ENCODE measurements at places on chromosomes 4 and X.

DNA sequence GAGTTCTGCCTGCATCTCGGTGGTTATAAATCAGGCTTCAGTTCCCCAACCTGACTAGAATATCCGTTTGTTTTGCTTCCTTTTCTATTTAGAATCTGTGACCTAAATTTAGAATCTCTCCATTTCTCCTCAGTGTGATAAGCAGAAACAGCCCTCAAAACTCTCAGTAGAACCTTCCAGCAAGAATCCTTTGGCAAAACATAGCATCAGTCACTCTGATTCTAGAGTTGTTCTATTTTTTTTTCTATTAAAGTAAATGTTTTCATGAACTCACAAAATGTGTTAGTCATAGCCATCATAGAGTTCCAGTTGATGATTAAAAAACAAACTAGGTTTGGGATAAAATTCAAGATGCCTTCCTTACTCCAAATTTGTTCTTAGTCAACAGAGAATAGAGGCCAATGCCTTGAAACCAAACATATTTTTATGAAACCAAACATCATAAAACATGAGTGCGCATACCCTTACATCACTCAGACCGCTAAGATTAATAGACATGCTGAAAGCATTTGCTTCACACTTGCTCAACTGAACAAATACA is 13.2 kb upstream of the C1QTNF7 start:
- no peak for DNase-seq

DNA sequence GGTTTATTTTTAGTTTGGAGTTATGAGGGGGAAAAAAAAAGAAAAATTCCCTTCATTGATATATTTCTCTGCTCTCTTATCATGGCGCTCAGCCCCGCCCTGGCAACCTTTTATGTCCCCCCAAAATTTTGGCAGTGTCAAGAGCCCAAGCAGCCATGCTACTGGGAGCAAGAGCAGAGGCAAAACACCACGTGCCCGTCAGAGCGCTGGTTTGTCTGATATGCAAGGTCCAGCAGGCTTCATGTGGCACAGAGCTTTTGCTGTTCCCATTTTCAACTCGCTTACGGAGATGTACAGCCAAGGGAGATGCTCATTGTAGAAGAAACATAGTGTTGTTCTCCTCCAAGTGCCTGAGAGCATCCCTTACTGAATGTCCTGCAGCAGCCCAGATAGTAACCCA is 27.3 kb downstream of the SLITRK2 start:
- DNase-seq, result no peak

DNA sequence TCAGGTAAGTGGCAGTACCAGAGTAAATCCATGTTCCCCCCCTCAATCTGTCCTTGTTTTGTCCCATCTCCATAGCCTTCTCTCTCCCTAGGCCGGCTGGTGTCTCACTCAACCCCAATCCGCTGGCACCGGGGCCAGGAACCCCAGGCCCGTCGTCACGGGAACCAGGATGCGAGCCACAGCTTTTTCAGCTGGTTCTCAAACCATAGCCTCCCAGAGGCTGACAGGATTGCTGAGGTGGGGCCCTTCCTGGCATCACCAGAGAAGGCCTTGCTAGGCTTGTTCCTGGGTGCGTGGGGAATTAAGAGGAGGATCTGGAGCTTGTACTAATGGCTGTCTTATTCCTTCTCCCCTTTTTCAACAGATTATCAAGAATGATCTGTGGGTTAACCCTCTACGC is 2.7 kb downstream of the TSPYL2 start:
- DNase-seq, result no peak

DNA sequence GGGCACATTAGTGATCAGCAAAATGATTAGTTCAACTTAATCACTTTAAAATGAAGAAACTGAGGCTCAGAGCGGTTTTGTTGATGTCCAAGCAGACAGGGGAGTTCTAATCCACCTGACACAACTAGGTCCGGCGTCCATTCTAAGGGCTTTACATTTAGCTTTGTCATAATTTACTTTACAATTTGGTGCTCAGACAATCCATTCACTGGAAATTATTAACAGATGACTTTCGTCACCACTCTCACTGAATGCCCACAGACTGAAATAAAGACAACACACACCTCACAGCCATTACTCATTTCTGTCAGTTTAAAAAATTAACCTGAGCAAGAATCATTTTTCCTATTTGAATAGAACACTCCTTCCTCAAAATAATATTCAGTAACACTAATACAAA is 10.8 kb downstream of the NR3C2 start:
- no peak for DNase-seq

DNA sequence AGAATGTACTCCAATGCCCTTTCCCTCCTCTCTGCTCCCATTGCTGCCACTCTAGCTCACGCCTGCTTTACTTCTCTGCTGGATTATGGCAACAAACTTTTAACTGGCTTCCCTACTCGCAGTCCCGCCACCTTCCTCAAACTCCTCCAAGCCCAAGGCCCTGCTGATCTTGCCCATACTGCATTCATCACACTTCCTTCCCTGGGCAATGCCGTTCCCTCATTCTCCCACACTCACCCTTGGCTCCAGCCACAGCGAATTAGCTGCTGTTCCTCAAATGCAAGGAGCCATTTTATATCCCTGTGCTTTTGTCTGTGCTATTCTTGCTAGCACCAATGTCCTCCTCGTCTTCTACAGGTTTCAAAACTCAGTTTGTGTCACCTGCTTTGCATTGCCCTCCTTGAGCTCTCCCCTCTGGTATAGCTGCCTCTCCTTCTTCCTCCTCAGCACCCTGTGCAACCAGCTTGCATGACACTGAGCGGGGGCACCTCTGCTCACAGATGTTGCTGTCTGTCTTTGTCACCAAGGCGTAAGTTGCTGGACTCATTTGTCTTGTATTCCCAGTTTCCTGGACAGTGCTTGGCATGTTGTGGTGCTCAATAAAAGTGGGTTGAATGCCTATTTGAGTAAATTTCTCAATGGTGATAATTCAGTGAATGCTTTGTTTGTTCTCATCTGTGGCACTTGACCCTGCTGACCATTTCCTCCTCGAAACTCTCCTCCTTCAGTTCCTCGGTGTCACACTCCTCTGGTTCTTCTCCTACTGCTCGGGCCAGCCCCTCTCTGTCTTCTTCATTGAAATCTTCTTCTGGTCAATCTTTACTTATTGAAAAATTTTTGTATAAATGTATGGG is 22.4 kb upstream of the MGST2 start:
- no peak for DNase-seq

DNA sequence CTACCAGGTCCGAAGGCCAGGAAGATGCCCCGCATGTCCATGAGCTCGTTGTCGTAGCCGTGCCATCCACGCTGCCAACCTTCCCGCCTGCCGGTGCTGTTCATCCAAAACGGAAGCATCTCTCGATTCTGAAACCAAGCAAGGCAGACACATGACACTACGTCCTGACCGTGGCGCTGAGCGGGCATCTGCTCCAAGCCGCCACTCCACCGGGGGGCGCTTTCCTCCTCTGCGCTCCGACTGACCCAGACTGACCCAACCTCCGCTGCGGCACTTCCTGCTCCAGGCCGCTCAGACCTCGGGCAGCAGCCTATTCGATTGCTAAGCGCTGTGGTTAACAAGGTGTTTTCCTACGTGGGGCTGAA is 120.5 kb downstream of the ENPP6 start:
- DNase-seq, result no peak

GRCh38 chr4:97646997-97647396 is 496.3 kb downstream of the STPG2 start:
- DNase-seq, result no peak

DNA sequence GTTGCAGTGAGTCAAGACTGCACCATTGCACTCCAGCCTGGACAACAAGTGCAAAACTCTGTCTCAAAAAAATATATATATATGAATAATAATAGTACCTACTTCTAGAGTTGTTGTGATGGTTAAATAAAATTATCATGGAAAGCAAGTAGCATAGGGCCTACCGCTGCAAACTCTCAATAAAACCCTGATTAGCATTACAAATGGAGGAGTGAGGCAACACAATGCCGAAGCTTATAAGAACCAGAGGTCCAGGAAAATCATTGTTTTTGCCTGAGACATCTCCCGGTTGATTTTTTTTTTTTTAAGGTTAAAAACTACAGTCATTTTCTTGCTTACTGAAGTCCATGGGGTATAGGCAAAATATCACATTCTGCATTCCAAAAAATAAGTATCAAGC is 185.0 kb upstream of the GALNT7 start:
- DNase-seq, result no peak

- no peak for DNase-seq
These were observed 12.3 kb upstream of the IL21 start for GRCh38 chr4:122633211-122633610.

DNA sequence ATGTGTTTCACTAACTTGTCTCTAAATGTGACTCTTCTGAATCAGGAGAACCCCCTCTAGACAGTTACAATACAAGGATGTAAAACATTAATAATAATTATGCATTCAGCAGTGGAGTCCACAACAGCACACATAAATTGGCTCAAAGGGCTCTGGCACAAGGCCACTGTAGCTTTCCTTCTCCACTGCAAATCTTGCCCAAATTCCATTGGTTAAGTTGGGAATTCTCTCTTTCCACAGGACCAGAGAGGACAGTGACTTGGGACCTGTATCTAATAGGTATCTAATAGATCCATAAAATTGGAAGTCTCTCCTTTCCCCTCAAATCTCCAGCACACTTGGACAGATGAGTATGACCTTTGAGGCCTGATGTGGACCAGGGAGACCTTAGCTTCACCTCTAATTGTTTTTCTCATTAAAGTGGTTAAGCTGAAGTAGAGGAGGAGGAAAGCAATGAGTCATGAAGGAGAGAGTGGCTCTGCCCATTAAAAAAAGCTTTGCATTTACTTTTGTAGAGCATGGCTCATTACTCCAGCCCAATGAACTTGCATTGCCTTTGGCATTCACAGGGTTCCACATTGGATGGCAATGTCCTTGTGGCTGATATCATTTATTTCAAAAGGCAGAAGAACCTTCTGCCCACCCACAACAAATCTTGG is 72.3 kb upstream of the SH3RF1 start:
- DNase-seq, result no peak

- no peak for DNase-seq
These were observed 174.0 kb downstream of the SOWAHB start for GRCh38 chr4:76723924-76724323.

DNA sequence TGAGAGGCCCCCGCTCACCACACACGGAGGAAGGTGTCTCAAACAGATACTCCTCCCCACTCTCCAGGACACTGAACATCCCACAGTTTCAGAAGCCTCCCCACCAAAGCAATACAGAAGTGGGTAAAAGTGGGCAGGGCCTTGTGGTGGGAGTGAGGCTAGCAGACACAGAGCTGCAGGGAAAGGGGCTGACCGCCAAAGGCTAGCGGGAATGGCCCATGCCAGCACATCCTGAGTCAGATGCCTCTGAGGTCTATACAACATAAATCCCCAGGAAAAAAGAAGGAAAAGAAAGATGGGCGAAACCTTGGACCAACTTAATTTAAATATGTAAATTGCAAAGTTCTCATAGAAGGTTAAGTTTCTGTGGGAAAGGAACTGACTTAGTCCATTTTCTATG is 21.9 kb upstream of the ARHGAP10 start:
- DNase-seq, result no peak

DNA sequence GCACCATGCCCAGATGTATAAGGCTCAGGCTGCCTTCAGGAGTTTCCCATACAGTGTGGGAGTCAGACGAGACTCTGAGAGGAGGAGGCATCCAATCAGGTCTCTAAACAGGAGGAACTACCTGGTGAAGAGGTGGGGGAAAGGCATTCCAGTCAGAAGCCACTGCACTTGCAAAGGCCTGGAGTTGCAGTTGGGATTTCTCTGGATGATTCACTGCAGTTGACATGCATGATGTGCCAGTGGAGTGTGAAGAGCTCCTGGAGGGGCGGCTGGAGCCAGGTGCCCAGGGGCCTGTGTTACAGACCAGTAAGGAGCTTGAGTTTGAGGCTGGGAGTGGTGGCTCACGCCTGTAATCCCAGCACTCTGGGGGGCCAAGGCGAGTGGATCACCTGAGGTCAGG is 339.1 kb downstream of the ARHGAP10 start:
- DNase-seq, result no peak

- DNase-seq, result no peak
These were observed 38.5 kb downstream of the SMAD1 start for GRCh38 chr4:145520172-145520571.

- DNase-seq, result no peak
These were observed 42.4 kb downstream of the CNGA2 start for GRCh38 chrX:151776936-151777335.

All from B cell (primary cell).